Kasumi-1 (cell line): ENCODE measurements at places on chromosomes 11 and 22.

DNA sequence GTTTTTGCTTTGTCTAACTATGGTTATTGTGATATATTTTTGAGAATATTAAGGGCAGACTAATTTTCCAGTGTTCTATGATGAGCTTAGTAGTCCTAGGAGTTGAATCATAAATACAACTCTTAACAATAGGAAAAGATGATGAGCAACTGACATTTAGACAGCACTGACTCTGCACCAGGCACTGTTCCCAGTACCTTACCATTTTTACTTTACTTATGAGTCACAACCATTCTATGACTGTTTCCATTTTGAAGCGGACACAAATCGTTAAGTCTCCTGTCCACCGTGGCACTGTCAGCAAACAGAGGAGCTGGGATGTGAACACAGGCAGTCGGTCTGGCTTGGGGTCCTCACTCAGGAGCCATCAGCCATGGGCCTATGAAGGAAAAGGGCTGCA lies 3.4 kb upstream of the SCGB2A2 start:
- DNase-seq: no peak

DNA sequence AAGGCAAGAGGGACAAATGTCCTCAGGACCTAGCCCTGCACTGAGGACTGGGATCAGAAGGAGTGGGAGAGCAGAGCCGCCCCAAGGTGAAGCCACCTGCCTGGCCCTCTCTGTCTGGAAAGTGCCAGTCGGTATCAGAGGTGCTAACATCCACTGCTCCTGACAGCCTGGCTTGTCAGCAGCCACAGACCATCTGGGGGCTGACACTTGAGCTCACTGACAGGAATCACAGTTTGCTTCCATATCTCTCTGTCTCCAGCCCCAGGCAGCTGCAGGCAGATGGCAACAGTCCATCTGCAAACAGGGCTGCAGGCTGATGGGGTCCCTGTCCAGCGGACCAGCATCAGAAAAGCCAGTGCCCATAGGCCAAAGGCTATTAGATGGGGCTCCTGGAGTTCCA lies 5.5 kb downstream of the OPCML start:
- DNase-seq: no peak

GRCh38 chr11:2750682-2751522 lies 51.1 kb upstream of the KCNQ1OT1 start:
- no peak for DNase-seq

- DNase-seq: peak; percentile 35
Measured at GRCh38 chr11:10608584-10608983, 40.1 kb upstream of the LYVE1 start.

- DNase-seq: peak; percentile 68
Measured at GRCh38 chr11:12893787-12894672, 115.1 kb upstream of the RASSF10 start.

GRCh38 chr11:117909611-117910382 lies 19.4 kb downstream of the TMPRSS13 start:
- no peak for DNase-seq

- no peak for DNase-seq
Measured at GRCh38 chr11:117647872-117648271, 149.1 kb downstream of the DSCAML1 start.

GRCh38 chr11:18088366-18088765 lies 17.5 kb downstream of the SAAL1 start:
- DNase-seq: no peak

DNA sequence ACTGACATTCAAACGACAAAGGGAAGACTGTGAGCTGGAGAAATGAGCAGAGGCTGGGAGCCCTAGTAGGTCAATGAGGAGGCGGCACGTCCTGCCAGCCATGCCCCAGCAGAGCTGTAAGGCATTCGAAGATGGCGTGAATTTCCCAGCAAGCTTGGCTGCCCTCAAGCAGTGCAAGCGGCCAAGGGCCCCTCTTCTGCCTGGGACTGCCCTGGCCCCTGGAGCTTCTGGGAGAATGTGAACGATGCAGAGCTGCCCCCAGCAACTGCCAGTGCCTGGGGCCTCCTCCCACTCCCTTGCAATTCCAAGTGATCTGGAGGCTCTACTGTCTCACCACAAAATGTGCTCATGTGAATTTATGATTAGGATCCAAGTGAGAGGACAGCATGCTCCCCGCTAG lies 4.3 kb downstream of the PPM1F start:
- no peak for DNase-seq

GRCh38 chr22:43018615-43019014 lies 3.7 kb upstream of the PACSIN2 start:
- no peak for DNase-seq

DNA sequence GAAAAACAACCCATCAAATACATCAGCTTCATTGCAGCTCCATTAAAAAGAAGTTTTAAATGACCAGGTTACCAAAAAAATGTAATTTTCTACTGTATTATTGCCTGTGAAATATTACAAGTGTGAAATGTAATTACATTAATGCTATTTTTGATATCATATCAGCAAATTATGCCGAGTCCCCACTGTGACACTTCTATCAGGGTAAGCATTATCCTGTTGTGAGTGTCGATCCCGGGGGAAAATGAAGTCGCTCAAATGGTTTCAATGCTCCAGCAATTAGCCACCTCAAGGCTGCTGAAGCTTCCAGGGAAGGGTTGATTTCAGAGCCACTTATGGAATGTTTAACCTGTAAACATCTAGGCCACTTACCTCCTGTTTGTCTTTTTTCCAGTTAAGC lies 70.4 kb downstream of the RCN1 start:
- no peak for DNase-seq

GRCh38 chr11:108034952-108035351 lies 26.3 kb downstream of the CUL5 start:
- DNase-seq: no peak

- no peak for DNase-seq
Measured at GRCh38 chr11:110133160-110133559, 40.0 kb downstream of the ZC3H12C start.

DNA sequence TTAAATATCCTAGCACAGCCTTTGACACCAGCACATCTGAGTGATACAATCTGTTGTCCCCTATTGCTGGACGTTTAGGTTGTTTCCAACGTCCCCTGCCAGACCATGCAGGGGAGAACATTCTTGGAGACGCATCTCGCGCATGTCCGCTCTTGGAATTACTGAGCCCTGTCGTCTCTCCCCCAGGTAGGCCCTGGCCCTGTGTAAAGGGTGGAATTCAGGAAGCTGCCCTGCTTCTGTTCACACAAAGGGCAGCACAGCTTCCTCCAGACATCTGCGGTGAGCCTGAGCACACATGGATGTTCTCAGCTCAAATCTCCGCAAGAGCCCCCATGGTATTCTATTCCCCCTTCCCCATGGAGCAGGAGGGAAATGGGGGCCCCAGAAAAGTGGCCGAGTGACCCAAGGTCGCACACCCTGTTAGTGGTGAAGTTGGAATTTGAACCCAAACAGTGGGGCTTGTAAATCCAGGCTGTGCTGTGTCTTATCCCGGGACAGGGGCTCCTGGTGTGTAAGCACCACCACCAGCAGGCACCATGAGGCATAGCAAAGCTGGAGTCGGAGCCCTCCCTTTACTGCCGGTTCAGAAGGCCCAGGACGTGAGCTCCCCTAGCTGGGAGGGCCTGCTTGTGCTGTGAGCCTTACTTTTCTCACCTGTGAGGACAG lies 5.0 kb upstream of the FGF19 start:
- no peak for DNase-seq

DNA sequence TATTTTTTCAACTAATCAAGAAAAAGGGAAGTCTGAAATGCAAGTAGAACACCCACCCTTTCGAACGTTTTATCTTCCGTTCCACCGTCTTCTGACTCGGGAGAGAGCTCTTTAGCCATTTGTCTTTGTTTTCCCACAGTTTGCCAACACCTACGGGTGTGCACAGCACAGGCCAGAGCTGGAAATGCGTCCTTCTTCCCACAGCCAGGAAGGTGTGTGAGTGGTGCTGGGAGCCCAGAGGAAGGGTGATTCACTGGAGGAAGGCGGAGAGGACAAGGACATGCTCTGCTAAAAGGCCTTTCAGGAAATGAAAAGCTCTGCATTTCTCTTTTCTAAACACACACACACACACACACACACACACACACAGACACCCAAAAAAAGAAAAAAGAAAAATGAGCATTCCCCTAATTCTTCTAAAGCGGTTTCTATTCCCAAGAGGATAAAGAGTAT lies 18.5 kb downstream of the ENDOD1 start:
- peak; percentile 47 for DNase-seq

DNA sequence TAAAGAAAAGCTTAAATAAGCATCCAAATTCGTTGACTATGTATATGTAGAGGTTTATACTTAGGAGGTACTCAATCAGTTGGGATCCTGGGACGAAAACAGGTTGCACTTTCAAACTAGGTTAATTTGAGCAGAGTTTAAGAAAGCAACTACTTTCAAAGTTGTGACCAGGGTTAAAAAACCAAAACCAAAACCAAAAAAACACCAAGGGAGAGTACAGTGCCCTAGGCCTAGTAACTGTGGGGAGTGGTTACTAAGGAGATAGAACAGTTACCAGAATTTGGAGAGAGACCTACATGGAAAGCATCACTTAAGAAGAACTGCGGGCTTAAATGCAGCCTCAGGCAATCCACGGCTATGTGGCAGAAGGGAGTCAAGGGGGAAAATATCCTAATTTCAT lies 148.3 kb downstream of the JRKL start:
- DNase-seq: no peak

- DNase-seq: no peak
Measured at GRCh38 chr11:37727371-37727770, 1129.3 kb upstream of the RAG2 start.

GRCh38 chr11:116162886-116163230 lies 609.9 kb downstream of the BUD13 start:
- no peak for DNase-seq

DNA sequence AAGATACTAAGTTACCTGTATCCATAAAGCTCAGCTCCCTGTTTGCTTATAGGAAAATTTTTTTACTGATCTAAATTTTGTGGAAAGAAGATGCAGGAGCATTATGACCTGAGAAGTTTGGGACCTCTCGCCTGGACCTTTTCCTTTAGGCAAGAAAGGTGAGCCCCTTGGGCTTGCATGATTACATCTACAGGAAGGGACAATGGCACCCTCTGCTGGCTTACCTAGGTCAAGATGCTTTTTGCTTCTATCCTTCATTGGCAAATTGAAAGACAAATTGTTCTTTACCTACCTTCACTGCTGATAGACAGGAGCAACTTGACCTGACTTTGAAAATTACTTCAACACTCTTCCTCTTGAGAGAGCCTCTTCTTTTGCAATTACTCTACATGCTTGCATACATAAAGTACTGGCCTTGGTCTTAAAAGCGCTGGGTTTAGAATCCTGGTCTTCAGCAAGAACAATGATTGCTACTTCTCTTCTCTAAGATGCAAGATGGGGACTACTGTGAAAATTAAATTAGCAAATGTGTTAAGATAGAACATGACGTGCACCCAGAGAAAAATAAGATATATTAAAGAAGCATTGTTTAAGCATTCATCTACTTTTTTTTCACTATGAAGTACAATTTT lies 147.2 kb downstream of the TRPC6 start:
- DNase-seq: peak; percentile 65

GRCh38 chr11:127470306-127470884 lies 469.8 kb upstream of the KIRREL3 start:
- no peak for DNase-seq
